ENCODE measurements at places on chromosomes 16 and 17. TPM values are rescaled to one million over a fixed set of nuclear protein-coding genes. Genes with fewer than 3 reads are reported as not detected.

DNA sequence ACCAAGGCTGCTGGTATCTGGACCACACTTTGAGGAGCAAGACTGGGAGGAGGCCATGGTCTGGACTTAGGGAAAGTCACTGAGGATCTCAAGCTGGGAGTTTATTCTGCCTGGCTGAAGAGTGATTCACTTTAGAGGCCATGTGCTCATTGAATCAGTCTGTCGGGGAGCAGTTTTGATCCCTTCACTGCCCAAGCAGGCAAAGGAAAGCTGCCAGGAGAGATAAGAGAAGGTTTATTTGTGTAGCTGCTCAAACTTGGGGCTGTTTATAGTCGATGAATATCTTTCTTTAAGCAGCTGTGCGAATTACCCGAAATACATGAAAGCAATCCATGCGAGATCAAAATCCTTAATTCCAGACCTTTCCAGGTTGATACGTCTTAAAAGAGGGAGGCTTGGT lies 544.4 kb upstream of the EEF2KMT start:
- DNase-seq, result no peak

GRCh38 chr16:21235199-21235585 lies 1.7 kb downstream of the ANKS4B start:
- no peak for DNase-seq

DNA sequence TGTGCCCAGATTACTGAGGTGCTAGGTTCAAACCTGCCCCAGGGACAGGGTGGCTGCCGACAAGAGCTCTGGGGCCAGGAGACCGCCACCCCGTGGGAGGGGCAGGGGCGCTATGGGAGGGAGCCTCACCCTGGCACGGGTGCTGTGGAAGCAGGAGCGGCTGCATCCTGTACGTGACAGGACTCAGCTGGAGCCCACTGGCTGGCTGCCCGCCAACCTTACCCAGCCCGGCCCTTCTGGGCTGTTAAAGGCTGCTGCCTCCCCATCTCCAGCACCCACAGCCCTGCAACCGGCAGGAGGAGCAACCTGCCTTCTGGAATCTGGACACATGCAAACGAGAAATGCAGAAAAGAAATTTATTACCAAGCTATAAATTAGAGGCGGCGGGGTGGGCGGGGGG lies 11.2 kb downstream of the PAM16 start:
- DNase-seq, result no peak

DNA sequence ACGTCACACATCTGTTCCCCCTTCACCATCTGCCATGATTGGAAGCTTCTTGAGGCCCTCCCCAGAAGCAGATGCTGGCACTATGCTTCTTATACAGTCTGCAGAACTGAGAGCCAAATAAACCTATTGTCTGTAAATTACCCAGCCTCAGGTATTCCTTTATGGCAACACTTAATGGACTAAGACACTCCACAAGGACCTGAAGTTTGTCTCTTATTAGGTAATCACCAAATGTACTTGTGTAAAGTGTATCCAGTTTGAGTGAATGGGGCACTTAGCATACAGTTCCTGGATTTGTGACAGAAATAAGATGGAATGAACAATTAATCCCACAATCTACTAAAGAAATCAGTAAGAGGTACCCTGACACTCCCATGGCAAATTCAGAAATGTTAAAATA lies 105.3 kb downstream of the SLC39A11 start:
- DNase-seq, result no peak

DNA sequence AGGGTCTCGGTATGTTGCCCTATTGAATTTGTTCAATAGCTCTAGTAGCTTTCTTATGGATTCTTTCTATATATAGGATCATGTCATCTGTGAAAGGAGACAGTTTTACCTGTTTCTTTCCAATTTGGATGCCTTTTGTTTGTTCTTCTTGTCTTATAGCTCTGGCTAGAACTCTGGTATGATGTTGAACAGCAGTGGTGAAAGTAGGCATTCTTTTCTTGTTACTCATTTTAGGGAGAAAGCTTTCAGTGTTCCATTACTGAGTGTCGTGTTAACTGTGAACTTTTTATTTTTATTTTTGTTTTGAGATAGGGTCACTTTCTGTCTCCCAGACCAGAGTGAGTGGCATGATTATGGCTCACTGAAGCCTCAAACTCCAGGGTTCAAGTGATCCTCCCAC lies 21.2 kb downstream of the EFCAB5 start:
- DNase-seq, result no peak

DNA sequence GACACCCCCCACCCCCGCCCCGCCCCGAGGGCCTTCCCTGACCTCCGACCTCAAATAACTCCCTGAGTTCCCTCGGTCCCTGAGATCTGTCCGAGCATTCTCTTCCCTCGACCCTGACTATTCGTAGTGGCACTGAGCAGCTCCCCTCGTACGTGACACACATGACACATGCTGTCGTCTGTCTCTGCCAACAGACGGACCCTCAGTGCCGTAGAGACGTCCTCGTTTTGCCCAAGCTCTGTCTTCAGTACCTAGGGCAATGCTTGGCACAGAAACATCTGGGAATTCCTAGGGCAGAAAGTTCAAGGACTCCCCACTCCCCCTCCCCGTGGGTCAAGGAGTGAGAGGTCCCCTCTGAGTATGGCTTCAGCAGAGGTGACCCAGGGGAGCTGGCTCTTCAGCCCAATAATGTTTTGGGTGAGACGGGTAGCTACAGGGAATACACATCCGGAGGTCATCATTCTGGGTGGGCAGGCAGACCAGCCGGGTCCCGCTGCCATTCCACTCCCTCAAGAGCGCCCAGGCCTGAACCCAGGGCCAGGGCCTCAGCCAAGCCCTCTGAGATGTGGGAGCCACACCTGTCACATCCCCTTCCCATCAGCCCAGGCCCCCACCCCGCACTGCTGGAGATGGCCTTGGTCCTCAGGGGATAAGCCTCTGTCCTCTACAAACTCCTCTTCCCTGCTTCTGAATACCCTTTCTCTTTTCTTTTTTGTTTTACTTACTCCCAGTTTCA lies 671 bp upstream of the FADS6 start:
- DNase-seq, result no peak

DNA sequence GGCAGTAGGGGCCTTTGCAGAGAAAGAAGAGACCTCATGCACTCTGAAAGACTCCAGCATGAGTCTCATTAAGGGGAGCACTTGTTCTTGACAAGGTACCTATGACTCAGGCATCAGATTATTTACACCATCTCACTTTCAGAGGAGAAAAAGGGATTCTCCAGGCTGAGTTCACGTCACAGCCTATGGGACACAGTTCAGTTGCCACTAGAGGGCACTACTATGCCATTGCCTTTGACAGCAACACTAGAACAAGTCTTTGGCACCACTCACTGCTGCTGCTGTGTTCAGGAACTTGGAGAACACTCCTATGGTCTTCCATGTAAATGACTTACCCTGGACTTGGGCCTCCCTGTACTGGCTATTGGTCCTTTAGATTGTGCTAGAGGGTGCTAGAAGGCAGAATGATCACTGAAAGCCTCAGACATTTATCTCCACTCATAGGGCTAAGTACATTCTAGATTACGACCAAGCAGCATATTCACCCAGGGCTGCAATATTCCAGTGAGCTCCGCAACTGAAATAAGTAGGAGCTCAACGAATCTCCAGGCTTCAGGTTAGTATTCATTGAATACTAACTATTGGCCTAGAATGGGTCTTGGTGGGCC lies 225.1 kb upstream of the CA10 start:
- DNase-seq, result no peak

- DNase-seq, result no peak
Observed at GRCh38 chr17:36877771-36878170, 59.5 kb upstream of the LHX1 start.

DNA sequence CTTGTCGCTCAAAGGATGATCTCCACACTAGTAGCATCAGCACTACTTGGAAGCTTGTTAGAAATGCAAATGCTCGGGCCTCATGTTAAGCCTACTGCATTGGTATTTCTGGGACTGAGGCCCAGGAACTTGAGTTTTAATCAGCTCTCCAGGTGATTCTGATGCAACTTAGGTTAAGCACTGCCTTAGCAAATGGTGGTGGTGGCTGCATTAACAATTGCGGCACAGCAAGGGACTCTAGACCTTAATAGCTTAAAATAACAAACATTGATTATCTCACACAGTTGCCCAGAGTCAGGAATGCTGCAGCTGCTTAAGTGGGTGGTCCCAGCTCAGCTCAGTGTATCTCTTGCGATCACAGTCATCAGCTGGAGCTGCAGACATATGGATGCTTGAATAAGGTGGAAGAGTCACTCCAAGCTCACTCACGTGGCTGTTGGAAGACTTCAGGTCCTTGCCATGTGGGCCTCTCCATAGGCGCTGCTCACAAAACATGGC lies 25.8 kb downstream of the HS3ST3A1 start:
- no peak for DNase-seq

DNA sequence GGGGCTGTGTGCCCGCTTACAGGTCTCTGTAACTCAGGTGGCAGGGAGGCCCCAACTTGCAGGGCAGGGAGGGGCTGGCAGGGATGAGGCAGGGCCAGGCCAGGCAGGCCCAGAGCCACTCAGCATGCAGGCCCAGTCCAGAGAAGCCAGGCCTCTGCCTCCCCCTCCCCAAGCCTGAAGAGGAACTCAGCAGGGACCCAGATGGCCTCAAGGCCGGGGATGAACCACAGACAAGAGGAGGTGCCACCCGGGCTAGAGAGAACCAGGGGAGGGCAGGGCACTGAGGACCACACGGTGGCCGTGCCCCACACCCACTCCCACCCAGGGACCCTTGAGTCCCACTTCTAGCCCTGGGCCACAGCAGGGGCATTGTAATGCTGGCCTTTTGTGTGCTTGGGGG lies 29.8 kb upstream of the EIF1 start:
- DNase-seq, result no peak

DNA sequence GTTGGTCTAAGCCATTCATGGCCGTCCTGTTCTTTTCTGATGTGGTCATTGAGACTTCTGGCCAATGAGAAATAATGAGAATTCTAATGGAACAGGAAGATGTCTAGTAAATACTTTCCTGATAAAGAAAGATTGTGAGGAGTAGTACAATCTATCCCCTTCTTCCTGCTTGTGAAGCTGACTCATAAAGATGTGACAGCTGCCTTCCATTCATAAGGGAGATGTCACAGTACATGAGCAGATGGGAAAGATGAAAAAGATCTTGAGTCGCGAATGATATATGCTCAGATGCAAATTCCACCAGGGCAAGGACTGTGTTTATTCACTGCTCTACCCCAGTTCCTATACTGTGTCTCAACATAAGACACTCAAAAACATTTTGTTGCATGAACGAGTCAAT lies 111.7 kb upstream of the FOXF1 start:
- DNase-seq, result no peak

DNA sequence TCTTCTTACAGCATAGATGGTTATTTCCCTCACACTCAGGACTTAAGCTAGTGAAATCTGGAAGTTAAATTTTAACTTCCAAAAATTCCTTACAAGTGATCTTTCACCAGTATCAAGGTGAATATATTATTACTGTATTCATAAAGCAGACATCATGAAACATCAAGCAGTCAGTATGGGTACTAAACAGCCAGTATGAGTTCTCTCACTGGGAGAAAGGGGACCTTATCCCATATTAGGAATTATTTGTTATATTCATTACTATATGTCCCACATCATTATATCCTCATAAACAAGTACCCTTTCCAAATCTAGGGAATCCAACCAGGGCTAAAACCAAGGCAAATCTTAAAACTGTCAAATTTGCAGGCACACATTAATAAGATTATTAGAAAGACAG lies 15.3 kb downstream of the NUFIP2 start:
- no peak for DNase-seq

- no peak for DNase-seq
Observed at GRCh38 chr17:48641541-48642058, 15.4 kb upstream of the HOXB9 start.

DNA sequence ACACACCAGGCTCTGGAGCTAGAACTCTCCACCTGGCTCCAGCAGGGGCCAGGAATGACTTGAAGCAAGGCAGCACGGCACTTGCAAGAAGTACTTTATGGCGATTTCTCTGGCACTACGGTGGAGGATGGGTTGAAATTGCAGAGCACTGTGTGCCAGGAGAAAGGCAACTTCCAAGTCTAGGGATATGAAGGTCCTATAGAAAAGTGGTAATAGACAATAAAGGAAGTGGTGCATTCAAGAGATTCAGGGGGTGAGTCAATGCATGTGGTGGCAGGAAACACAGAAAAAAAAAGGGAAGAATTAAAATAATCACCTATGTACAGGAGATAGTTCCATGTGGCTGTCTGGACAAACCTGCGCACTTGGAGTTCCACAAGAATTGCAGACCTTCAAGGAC lies 240.3 kb upstream of the DYNLRB2 start:
- DNase-seq, result no peak

GRCh38 chr16:72474501-72475123 lies 302.7 kb upstream of the PMFBP1 start:
- no peak for DNase-seq

DNA sequence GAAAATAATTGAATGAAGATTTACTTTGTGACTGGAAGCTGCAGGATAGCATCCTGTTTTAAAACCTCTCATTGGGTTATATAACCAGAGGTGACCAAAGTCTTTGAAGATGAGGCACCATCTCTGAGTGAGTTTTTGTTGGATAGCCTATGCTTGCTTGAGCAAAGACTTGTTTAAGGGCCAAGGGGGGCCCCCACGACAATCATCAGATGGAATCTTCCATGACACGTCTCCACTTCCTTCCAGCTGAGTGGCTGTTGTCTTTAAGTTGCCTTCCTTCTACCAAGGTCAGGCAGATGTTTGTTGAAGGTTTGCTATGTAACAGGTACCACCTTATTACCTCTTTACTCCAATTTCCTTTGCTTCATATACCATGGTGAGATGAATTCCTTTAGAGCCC lies 188.8 kb downstream of the PRKCA start:
- no peak for DNase-seq

DNA sequence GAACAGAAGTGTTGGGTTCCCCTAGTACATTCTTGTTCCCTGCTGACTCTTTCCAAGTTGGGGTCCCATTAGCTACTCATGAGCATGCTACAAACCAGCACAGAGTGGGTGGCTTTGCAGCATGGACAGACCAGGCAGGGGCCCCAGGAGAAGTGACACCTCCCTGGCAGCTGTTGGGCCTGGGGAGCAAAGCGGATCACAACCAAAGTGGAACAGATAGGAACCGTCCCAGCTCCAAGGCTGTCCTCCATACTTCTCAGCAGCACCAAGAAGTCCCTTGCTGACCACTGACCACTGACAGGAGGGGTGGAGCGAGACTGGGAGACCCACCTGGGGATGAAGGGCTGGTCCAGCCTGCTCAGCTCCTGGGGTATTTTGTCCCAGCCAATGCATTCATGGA lies 12.4 kb upstream of the GFAP start:
- no peak for DNase-seq

- no peak for DNase-seq
Observed at GRCh38 chr17:62965174-62965685, 805 bp upstream of the TANC2 start.

Gene HOXB1
- not detected for total RNA-seq

Gene CPPED1
- total RNA-seq, result 14.8 TPM

Gene DHRS7C
- total RNA-seq, result not detected

Gene GJC1
- 29.0 TPM for total RNA-seq

Gene GAST
- total RNA-seq, result not detected

Gene TSNAXIP1
- 8.5 TPM for total RNA-seq

Gene CCDC154
- 0.81 TPM for total RNA-seq

Gene TTYH2
- total RNA-seq, result 2.4 TPM

All from thoracic aorta (tissue), 2 donors.